ENCODE measurements at places on chromosomes 2 and 18.

- no peak for DNase-seq
These were observed 41.1 kb upstream of the RALBP1 start for GRCh38 chr18:9434122-9434701.

DNA sequence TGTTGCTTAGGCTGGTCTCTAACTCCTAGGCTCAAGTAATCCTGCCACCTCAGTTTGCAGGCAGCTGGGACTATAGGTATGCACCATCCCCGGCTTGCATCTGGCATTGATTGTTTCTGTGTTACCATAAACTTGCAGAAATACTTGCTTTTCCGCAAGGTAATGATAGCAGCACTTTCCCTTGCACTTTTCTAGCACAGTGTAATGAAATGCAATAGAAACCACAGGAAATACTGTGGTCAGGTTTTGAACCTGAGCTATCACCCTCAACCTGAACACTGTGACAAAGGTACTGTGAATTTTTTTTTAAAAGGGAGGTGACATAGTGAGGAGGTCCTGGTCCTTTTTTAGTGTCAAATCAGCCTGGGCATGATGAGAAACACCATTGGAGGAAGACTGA is 38.3 kb downstream of the DHRS9 start:
- DNase-seq, result no peak

- DNase-seq, result peak; percentile 55
These were observed 303.3 kb downstream of the XIRP2 start for GRCh38 chr2:167191588-167191987.

- DNase-seq, result peak; percentile 40
These were observed 20.4 kb upstream of the BCL2 start for GRCh38 chr18:63339920-63340484.

DNA sequence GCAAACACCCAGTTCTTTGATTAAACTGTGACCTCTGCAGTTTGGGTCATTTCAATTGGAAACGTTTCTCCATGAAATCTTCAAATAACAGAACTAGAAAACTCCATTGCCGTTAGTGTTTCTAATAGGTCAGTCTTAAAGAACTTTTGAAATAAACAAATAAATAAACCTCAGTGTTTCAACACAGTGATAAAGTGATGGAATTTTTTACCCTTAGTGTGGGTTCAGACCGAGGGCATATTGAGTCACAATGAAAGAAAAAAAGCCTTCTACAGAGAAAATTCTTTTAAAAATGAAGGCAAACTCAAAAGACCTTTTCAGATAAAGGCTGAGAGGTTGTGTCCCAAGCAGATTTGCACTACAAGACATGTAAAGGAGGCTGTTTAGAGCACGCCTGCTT is 149.6 kb downstream of the NCKAP5 start:
- DNase-seq, result no peak

DNA sequence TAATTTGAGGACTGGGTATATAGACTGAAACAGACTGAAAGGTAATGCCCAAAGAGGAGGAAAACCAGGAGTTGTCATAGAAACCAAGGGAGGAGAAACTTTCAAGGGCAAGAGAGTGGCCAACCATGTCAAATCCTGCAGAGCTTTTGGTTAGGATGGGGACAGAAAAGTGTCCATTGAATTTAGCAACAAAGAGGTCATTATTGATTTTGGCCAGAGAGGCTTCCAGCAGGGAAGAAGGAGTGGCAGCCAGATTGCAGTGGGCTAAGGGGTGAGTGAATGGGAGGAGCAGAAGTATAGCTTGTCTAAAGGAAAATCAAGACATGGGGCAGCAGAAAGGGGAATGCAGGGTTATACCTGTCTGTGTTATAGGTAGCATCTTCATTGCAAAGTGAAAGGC is 194.0 kb downstream of the CAMKMT start:
- no peak for DNase-seq

DNA sequence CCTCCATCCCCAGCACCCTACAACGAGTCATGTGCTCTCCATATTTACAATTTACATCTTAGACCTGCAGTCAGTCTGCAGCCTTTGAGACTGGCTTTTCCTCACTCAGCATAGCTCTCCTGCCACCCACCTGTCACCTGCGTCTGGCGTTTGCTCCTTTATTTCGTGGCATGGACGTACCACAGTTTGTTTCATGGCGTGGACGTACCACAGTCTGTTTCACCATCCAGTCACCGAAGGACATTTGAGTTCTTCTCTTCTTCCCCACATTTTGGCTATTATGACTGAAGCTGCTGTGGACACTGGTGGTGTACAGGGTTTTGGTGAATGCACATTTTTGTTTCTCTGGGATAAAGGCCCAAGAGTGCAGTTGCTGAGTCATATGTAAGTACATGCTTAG is 141.8 kb upstream of the CTDP1 start:
- no peak for DNase-seq

DNA sequence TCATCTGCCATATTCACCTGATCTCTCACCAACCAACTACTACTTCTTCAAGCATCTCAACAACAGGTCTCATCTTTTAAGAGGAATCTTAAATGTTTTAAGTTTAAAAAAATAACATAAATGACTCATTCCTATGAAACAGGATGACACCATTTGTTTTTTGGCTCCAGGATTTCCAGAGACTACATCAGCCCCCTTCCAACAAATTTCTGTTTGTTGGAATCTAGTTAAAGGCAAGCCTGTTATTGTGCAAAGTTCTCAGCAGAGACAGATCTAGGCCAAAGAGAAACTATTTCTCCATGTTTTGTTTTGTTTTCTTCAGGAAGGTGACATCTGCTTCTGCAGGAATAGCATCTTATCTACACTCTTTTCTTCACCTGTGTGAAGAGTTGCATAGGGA is 204.8 kb upstream of the SH3BP4 start:
- peak; percentile 25 for DNase-seq

DNA sequence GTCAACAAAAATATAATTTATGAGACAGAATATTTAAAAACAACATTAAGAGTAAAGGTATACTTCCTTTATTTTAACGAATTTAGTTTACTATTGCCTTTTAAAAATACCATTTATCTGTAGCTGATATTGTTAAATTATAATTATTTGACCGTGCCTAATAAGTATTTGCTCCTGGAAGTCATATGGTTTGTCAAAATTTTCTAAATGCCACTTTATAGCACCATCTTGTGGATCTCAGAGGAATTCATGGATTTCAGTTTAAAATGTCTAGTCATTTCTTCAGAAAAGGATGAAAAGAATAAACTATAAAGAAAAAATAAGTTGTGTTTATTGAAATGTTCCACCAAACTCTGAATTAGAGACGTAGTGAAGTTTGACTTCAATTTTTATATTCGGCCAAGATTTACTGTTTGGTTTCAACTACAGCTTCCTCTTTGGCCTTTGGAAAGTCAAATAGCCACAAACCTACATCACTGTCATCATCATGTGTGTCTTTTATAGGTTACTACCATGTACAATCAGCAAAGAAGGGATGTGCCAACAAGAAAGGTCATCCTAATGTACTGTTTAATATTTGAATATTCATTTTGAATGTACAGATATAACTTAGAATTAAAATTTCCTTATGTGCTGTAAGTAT is 10.3 kb upstream of the FTCDNL1 start:
- DNase-seq, result peak; percentile 45

GRCh38 chr2:64063924-64064331 is 44.7 kb upstream of the VPS54 start:
- peak; percentile 95 for DNase-seq

DNA sequence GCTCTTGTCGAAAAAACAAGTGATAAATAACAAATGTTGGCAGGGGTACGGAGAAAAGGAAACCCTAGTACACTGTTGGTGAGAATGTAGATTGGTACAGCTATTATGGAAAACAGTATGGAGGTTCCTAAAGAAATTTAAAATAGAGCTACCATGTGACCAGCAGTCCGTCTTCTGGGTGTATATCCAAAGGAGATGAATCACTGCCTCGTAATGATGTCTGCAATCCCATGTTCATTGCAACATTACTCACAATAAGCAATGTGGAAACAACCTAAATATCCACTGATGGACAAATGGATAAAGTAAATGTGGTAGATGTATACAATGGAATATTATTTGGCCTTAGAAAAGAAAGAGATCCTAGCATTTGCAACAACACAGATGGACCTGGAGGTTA is 50.6 kb downstream of the SLC16A14 start:
- DNase-seq, result peak; percentile 84

DNA sequence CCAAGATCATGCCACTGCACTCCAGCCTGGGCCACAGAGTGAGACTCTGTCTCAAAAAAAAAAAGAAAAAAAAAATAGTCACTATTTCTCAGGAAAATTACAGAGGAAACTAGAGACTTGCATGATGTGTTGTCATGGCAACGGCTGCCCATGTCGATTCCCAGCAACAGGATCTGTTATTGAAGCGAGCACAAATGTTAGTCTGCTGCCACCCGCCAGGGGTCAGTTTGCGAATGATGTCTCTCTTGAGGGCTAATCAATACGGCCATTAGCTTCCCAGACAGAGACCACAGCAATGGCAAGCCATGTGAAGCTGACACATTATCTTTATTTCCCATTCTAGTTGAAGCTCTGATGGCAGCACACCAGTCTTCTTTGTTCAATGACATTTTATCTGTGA is 32.4 kb upstream of the ACYP2 start:
- DNase-seq, result no peak

- no peak for DNase-seq
These were observed 507.6 kb downstream of the PID1 start for GRCh38 chr2:228763379-228763981.

DNA sequence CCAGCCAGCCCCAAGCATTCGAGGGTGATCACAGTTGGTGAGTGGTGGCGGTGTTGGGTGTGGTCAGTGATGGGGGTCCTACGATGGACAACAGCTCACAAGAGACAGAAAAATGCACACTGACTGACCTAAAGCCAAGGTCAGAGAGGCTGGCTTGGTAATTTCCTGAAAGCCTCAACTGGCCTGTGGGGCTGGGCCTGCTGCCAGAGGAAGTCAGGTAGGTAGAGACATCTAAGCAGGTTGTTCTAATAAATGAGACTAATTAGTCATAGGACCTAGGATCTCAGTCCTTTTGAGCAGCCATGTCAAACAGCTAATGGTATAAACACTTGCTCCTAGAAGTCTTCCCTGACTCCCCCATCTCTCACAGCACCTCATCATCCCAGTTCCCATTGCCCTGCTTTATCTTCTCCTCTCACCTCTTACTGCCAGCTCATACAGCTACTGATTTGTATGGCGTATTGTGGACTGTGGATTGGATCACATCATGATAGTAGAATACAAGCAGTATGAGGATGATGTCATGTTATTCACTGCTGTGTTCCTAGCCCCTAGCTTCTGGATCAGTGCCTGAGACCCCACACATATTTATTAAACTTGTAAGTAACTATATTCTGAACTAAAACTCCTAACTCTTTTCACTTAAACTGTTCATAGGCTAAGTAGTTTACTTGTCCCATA is 262.9 kb upstream of the KLHL29 start:
- no peak for DNase-seq

DNA sequence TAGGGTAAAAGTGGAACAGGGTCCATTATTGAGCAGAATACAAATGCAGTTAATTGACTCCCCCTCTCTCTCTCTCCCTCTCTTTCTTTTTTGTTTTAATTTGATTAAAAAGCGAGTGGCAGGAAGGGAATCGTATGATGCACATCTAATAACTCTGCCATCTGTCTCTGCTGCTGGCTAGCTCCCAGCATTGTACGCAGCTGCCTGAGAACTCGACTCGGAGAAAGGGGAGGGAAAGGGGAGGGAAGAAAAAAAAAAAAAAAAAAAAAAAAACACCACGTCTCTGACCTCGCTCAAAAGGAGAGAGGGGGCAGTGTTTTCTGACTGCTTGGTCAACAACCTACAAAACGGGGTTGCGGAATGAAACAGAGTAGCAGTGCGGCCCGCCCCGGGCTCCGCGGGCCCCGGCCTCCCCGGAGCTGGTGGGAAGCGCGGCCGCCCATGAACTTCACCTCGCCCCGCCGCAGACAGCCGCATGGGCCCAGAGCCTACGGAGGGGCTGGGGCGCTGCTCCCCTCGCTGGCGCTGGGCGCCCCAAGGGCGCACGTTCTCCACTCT is 265.7 kb downstream of the TCF4 start:
- peak; percentile 91 for DNase-seq

DNA sequence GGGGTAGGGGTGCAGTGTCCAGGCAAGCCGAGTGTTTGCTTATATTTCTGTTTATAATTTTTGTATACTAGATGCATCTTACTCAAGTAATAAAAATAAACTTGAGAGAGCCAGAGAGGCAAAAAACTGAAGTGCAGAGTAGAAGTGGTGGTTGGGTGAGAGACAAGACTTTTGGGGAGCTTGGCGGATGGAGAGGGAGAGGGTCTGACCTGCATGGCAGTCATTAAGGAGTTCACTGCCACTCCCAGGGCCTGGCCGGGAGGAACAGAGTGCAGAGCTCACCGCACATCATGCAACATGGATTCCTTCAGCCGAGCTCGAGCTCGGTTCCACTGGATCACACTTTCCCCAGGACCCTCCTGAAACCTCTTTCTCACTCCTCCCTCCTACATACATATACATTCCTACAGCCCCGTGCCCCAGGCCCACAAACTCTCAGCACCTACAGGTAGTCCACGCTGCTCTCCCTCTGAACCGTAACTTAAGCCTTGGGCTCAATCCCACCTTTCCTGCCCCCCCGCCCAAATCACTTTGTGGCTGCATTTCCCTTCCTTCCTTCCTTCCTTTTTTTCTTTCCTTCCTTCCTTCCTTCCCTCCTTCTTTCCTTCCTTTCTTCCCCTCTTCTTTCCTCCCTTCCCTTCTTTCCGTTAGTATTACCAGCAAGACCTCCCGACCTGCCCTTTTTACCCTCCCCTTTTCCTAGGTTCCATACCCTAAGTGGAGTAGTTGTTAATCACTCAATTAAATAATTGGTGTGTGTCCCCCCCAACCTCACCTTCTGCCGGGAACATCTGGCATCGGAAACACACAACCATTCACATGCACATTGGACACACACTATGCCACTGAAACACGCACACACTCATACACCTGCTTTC is 37.1 kb upstream of the ATP6V1B1 start:
- DNase-seq, result no peak

DNA sequence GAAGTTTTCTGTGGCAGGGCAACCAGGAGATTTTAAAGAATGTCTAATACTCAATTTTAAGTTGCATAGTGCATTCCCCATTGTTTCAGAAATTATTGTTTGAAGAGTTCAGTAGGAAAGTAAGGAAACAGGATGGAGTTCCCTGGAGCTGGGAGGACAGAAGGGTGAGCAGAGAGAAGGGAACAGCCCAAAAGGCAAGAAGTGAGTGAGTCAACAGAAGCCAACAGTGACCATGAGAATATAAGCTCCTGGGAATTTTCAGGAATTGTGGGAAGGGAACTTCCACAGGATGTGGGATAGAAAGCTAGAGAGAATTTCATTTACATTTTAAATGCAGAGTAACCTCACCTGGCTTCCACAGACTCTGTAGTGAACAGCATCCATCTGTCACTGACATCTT is 268.1 kb upstream of the ATP5MC3 start:
- DNase-seq, result no peak

DNA sequence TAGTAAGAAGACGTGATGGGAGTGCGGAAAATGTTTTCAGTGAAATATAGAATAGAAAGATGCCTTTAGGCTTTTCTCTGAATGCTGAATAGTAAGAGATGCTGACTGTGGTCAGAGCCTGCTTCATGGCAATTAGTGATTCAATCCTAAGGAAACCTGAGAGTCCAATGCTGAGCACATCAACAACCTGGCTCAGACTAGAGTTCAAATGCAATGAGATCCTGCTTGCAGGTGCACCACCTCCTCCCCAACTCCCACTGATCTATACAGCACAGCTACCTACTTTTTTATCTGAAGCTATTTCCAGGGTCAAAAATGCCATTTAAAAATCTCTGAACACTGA is 65.4 kb downstream of the AAK1 start:
- no peak for DNase-seq

All from HCEC 1CT (cell line).